ENCODE measurements at places on chromosomes 5 and 9.

DNA sequence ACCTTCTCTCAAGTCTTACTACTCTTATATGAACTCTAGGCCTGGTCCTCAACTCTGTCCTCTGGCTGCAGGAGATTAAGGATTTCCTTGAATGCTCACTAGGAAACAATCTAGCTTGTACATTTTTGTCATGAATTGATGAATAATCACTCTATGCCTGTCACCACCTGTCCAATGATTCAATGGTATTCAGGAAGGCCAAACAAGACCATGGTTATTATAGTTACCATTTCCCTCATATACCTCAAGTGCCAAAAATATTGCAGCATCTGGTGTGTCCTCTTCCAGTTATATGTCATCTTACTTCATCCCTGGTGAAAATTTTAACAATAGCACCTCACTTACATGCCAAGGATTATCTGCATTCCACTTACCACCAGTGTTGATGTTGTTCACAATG lies 179.0 kb upstream of the MOCS2 start:
- no peak for DNase-seq

DNA sequence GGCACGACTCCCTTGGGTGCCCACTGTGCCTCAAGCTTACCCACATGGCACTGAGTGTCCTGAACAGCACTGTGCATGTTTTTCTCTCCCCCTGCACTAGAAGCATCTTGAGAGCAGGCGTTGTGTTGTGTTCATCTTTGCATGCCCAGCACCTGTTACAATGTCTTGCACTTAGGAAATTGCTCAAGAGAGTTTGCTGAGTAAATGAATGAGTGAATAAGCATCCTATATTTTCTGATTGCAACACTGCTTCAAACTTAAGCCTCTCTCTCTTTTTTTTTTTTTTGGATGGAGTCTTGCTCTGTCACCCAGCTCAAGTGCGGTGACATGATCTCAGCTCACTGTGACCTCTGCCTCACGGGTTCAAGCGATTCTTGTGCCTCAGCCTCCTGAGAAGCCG lies 94.5 kb downstream of the LMNB1 start:
- DNase-seq = no peak

DNA sequence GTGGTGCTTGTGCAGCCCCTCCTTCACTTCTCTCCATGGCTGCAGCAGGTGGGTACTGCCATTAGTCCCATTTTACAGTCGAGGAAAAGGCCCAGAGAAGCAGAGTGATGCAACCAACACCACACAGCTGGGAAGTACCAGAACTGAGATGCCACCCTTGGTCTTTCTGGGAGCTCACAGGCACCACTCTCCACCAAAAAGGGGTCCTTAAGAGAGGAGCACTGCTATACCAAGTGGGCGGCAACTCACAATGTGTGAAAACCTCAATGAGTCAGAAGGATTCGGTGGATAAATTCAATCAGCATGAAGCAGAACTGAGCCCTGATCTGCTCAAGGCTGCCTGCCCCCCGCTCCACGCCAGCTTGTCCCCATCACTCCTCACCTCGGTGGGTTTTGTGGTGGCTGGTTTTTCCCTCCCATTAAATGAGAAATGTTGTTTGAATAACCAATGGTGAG lies 213.7 kb downstream of the FSTL4 start:
- DNase-seq = no peak

DNA sequence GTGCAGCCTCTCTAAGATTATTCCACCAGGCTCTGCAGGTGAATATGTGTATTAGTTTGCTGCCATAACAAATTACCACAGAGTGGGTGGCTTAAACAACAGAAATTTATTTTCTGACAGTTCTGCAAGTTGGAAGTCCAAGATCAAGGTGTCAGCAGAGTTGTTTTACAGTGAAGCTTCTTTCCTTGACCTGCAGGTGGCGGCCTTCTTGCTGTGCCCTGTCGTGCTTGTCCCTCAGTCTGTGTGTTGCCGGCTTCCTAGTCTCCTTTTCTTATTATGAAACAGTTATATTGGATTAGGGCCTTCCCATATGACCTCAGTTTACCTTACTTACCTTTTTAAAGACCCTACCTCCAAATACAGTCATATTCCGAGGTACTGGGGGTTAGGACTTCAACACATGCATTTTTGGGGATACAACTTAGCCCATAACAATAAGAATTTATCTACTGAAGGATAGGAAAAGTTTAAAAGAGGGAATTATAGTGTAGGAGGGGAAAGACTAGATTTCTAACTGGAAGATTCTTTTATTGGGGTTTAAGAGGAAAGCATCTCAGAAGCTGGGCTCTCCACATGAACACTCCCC lies 97.4 kb downstream of the OSTF1 start:
- peak; percentile 30 for DNase-seq

DNA sequence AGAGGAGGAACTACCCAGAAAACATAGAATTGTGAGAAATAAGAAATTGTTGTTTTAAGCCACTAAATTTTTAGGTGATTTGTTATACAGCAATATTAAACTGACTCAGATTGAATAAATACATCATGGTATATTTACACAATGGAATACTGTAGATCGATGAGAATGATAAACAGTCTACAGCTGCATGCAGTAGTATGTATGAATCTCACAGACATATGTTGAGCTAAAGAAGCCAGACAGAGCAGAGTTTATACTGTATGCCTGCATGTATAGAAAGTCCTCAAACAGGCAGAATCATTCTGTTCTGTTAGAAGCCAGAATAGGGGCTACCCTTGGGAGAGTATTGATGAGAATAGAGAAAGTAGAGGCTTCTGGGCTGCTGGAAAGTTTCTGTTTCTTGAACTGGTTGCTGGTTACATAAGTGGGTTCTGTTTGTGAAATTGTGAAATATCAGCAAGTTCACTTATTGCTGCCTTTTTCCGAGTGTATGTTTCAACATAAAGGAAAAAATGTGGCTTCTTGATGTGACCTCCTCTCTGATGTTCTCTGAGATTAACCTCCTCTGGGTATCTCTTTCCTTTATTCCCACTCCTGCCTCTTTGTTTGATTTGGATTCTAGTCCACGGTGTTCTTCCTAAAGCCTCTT lies 9.6 kb downstream of the KIAA1958 start:
- no peak for DNase-seq

DNA sequence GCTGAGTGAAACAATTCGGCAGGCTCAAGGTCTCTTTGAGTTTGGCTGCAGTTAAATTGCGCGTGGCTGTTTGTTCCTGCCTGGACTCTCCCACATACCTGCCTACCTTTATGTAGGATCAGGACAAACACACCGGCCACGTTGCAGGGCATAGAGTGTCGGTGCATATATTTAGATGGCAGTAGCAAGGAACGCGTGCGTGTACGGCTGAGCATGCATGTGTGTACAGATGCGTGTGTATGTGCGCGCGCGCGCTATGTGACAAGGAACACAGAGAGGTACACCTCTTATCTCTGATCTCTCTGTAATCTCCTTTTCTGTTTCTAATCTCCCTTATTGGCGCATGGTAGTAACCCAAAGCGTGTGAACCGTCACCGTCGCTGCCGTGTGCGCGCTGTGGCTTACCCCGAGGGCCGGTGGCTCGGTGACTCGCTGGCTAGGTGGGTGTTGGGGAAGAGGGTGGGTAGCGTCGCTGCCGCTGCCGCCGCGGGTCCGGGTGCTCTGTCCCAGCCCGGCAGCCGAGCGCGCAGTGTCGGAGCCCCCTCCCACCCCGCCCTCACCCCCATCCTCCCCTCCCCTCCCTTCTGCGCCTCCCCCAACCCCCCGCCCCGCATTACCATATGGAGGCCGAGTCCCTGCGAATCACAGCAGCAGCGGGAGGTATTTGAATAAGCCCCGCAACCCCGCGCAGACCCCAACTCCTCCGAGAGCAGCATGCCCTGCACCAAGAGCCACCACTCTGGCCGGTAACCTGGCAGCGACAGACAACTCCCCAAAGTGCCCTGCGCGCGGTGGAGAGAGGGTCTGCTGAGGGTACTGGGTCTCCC lies 204.8 kb downstream of the MEF2C start:
- no peak for DNase-seq

GRCh38 chr5:89337-90286 lies 2.4 kb upstream of the PLEKHG4B start:
- DNase-seq = no peak

DNA sequence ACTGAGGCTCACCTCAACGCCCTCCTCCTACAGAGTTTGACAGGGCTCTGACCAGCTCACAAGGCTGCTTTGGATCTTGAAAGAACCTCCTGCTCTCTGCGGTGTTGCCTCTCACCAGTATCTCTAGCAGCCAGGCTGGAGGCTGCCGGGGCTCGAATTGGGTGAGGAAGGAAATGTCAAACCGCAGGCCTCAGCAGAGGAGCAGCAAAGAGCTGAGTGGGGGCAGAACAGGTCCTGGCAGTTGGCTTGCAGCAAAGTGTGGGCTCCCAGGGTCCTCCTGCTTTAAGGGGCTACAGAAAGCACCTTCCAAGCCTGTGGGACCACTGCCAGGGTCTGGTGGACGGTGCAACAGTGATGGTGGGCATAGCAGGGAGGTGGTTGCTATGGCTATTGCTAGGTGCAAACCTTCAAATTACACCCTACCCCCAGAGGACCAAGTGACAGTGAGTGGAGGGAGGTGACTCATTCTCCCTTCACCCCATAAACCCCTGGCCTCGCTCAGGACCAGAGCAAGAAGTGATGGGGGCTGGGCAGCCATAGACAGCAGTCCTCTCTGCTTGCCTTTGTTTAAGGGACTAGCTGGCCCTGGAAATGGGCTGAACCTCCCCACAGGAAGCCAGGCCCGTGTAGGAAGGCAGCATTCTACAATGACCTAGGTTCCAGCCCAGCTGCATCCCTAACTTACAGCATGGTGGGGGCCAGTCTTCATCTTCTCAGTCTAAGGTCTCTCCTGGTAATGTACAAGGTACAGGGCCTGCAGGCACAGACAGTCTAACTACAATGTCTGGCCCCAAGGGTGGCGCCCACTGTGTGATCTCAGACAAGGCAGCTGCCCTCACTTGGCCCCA lies 18.7 kb downstream of the LCP2 start:
- peak; percentile 42 for DNase-seq

- DNase-seq = no peak
Measured at GRCh38 chr5:105953616-105954015, 1717.1 kb downstream of the EFNA5 start.

DNA sequence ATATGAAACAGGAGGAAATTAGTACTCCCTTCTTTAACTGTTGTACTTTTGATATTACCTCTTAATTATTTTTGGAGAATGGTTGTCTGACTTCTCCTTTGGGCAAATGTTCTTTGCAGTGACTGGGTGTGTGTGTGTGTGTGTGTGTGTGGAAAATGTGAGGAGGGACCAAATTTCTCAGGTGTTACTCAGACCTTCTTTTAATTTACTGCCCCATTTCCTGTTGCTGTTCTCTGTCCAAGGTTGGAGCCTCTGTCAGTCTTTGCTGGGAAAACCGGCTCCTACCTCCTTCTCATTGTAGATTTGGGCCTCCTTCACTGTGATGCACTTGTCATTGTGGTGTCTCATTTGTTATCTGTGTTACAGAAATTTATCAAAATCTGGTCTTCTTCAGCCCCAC lies 68.4 kb downstream of the PBX3 start:
- no peak for DNase-seq

GRCh38 chr5:75630875-75631274 lies 19.6 kb downstream of the ANKDD1B start:
- no peak for DNase-seq

DNA sequence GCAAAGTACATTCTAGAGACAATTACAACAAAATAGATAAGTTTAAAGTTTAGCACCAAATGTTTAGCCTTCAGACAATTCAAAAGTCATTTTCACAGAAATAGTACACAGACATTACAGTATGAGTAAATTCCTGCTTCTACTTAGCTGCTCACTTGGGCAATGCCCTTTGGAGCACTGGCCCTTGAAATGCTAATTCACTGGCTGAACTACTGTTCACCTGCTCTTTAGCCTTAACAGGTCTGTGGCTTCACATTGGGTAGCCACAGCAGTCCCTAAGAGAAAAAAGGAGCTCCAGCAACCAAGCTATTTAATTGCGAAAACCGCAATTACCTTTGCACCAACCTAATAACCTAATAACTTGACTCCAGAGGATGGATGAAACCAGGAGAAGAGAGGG lies 916.2 kb upstream of the DMAC1 start:
- DNase-seq = no peak

DNA sequence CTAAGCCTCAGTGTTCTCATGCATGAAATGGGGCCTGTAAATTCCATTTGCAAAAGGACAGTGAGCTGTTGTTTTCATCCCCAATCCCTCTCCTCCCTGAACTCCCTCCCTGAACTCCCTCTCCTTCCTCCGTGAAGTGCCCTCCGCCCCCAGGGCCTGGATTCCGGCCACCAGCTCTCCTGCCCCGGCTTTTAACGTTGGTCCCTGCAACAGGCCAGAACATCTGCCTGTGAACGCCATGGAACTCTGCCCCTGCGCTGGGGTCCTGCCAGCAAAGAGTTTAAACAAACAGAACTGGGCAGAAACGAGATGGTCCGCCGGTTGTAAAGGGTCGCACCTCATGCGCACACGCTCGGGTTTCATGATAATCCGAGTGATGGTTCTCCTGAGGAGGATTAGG lies 62.4 kb downstream of the SMIM23 start:
- DNase-seq = no peak

GRCh38 chr5:137754961-137755762 lies 999 bp upstream of the HNRNPA0 start:
- DNase-seq = peak; percentile 38

DNA sequence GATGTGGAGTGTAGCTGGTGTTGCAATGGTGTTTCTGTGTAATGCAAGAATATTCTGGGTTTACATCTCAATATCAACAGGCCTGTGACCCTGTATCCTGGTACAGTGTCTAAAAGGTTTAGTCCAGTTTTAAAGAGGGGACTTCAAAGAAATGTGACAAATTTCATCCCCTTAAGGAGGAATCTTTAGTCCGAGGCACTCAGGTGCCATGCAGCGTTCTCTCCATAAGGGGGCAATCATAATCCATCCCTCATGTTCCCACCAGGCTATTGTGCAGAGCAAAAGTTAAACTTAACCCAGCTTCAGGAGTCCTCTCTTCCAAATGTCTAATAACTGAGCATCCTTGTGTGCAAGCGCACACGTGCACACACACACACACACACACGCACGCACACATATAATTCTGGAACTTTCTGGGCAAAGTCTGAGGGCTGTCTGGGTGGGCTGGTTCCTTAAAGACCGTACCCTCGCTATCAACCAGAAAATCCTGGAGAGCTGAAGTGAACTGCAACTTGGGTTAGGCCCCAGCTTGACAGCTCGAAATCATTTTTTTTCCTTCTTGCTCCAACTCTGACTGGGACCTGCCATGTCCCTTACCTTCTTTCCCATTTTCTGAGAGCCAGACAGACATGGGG lies 46.0 kb downstream of the CRB2 start:
- DNase-seq = peak; percentile 41

- DNase-seq = no peak
Measured at GRCh38 chr5:33074548-33074947, 363.4 kb downstream of the NPR3 start.

DNA sequence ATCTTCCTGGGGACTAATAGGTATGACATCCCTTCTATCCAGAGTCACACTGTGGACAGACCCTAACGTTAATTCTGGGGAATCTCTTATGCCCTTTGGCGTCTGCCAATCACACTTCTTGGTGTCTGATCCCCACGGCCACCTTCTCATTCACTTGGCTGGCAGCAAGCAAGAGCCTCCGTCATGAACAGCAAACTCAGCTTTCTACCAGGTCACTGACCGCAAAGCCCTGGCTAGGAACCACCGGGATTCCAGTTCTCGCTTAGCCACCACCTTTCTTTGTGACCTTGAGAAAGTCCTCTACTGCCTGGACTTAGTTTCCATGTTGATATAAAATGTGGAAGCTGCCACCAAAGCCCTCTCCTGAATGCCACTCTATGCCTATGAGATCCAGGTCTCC lies 67.7 kb upstream of the FCN1 start:
- DNase-seq = no peak

GRCh38 chr5:145521066-145521465 lies 314.1 kb downstream of the PRELID2 start:
- no peak for DNase-seq
